SW480 (cell line): ENCODE measurements at places on chromosomes 12 and 14.
A peak's percentile ranks its signal among the peaks of the same experiment; 100 is the strongest.

GRCh38 chr12:125142601-125143000, 77.4 kb downstream of the AACS start:
- no peak for DNase-seq

DNA sequence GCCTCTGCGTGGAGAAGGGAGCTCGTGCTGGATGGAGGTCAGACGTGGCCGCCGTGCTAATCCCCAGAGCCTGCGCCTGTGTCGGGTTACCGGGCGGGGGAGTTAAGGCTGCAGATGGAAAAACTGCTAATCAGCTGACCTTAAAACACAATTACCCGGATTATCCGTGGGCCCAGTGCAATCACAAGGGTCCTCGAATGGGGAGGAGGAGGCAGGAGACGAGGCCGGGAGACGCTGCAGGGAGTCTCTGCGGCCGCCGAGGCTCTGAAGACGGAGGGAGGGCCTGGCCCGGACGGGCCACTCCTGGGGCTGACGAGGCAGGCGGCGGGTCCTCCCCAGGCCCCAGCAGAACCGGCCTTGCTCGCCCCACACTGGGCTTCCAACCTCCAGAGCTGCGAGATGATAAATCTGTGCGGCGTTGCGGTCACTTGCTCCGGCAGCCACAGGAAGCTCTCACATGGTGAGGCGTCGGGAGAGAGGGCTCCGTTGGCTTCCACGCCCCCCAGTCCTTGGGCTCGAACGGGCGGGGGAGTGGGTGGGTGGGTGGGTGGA, 32.9 kb upstream of the FBRSL1 start:
- no peak for DNase-seq

DNA sequence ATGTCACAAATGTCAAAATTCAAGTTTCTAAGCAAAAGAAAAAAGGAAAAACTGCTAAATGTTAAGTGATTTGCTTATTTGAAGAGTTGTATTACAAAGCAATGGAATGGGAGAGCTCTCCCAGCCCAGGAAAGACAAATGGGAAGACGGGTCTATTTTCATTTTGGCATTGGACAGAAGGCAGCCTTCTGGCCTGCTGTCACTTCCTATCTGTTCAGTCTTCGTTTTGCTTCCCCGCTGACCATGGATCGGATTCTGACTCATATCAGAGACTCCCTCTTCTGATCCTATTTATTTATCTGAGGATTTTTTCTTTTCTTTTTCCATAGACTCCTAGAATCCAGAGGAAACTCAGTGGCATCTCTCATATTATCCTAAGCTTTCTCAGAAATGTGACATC, 634.9 kb downstream of the DIO2 start:
- DNase-seq: no peak

GRCh38 chr12:95637471-95638155, 86.3 kb upstream of the USP44 start:
- DNase-seq: no peak

DNA sequence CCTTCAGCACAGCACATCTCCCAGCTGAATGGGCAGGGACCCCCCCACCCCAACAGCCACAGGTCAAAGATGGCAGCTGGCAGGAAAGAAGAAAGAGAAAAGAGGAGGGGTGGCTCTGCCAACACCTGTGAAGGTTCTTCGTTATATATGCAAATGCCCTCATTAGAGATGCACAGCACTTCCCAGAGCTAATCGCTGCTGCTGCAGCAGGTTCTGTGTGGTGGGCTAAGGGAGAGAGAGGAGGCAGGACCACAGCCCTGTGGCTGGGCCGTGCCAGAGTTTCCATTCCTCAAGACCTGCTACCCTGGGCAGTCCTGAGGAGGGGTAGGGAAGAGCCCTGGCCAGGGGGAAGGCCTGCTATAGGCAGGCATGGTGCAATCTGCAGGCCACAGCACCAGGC, 28.7 kb downstream of the SMUG1 start:
- DNase-seq: no peak

GRCh38 chr12:132356691-132357622, 27.6 kb upstream of the GALNT9 start:
- DNase-seq: peak; percentile 54

GRCh38 chr12:47223848-47224213, 144.1 kb upstream of the AMIGO2 start:
- peak; percentile 42 for DNase-seq

- DNase-seq: no peak
Measured at GRCh38 chr12:123033392-123034021, 53.0 kb downstream of the ARL6IP4 start.

DNA sequence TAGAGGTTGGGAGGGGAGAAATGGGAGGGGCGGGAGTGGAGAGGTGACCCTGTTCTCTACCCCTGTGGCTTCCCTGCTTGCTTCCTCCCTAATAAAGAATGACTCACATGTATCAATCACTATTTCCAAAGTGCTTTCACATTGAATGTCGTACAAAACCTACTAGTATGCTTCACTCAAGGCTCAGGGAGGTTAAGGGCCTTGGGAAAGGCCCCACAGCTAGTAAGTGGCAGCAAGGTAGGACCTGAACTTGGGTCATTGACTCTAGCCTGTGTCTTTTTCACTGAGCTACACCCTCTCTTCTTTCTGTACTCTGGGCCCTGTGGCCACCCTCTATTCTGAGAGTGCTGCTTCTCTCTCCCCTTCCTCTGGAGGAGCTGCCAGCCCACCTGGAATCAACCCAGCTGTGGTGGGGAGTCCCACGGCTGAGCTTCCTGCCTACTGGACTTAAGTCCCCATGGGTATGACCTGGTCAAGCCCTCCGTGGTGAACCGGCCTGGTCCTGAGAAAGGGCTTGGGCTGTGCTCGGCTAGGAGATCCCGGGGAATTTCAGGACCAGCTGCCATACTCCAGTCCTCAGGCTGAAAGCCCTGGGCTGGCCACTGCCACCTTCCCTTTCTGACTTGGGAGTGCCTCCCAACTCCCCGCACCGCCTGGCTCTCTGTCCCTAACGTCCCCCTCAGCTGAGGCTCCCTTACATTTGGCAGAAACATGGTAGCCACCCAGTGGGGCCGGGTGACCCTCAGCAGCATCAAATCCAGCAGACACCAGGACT, 13.0 kb downstream of the SLC48A1 start:
- no peak for DNase-seq

- DNase-seq: no peak
Measured at GRCh38 chr12:92369636-92370035, 224.0 kb upstream of the BTG1 start.

DNA sequence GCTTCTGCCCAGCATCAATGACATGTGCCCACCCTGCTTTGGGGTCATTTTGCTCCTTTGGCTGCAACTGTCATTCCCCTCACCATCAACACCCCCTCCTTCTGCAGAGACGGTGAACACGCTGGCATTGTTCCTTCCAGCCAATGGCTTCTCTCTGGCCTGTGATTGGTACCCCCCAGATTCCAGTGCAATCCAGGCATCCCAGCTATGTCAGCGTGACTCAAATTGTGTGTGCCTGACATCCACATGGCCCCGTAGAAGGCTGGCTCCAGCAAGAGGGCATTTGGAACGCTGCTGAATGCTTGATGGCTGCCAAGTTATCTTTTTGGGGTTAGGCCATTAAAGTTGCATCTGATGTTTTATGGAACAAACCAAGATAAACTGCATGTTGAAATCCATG, 21.0 kb upstream of the CCND2 start:
- DNase-seq: no peak

DNA sequence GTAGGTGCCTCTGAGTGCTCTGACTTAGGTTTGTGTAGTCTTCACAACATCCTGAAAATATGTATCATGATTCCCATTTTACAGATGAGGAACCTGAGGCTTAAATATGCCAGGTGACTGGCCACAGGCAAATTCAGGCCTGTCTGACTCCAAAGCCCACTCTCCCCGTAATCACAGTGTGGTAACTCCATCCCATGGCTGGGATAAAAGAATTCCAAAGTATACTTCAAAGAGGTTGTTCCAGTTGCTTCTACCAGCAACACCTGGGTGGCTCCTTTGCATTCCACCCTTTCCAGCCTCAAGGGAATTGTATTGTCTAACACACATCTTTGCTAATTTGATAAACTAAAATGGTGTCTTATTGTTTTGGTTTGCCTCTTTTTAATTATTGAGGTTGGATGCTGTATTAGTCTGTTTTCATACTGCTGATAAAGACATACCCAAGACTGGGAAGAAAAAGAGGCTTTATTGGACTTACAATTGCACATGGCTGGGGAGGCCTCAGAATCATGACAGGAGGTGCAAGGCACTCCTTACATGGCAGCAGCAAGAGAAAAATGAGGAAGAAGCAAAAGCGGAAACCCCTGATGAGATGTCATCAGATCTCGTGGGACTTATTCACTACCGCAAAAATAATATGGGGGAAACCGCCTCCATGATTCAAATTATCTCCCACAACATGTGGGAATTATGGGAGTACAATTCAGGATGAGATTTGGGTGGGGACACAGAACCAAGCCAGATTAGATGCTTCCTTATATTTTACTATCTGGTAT, 9.9 kb upstream of the CHST11 start:
- no peak for DNase-seq
